Neural progenitor cell (in vitro differentiated cells): ENCODE measurements at places on chromosomes 5 and 9.

- DNase-seq, result no peak
Measured at GRCh38 chr9:132970324-132971062, 8.0 kb upstream of the GFI1B start.

DNA sequence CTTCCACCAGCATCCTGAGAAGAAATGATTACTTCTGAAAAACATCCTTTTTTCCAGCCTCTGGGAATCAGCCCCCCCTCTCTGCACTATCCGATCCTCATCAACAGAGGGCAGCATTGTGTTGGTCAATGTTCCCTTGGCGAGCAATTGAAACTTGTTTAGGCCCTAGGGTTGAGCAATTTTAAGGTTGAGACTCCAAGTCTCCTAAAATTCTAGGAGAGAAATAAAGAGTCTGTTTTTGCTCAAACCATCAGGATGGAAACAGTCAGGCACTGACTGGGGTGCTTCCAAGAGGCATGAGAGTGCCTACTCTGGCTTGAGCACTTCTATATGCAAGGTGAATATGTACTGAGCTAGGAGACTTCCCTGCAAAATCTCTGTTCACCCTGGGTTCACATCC, 12.4 kb upstream of the CYFIP2 start:
- peak; percentile 69 for DNase-seq

DNA sequence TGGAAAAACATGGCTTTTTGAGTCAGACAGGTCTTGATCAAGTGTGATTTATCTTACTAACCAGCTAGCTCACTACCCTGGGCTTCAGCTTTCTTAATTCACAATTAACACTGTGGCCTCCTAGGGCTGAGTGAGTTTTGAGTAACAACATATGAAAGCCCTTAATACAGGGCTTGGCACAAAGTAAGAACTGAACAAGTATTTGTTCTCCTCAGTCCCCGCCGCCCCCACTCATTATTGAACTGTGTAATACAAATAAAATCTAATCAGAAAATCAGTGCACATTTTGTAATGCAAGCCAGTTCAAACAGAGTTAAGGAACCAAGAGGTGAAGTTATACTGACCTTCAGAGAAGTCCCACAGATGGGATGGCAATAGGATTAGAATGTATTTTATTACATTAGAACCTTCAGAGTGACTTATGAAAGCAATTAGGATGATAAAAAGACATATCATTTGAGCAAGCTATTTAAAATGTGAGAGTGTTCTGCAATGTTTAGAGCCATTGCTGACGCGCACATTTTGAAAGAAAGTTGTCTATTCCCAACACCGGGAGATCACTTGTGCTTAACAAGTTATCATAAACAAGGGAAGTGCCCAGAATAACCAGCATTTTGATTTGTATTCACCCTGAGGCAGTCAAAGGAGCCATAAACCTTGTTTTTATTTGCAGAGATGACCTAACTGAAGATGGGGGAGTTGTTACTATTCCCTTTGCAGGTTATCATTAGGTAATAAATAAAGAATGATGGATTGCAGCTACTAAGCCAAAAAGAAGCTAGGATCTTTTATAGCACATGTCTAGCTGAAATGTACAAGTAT, 19.4 kb downstream of the ADAMTS16 start:
- no peak for DNase-seq

DNA sequence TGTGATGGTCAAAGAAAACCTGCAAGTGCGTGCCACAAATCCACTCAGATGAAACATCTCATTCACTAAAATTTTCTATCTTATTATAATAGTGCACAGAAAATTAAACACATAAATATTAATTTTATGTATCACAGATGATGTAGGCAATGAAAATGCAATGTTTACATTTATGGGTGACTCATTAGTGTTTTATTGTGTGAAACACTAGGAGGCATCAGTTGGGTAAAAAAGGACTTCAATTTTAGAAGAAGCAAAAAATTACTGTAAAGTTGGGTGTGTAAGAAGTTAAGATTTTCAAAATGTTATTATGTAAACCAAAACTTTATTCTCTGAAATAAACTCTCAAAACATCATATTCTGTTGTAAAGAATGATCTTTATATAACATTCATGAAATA, 4.0 kb downstream of the MEF2C start:
- DNase-seq, result no peak

- peak; percentile 45 for DNase-seq
Measured at GRCh38 chr9:8864545-8864896, 1064.9 kb upstream of the DMAC1 start.

GRCh38 chr5:71873191-71873591, 154.1 kb downstream of the CARTPT start:
- DNase-seq, result no peak

DNA sequence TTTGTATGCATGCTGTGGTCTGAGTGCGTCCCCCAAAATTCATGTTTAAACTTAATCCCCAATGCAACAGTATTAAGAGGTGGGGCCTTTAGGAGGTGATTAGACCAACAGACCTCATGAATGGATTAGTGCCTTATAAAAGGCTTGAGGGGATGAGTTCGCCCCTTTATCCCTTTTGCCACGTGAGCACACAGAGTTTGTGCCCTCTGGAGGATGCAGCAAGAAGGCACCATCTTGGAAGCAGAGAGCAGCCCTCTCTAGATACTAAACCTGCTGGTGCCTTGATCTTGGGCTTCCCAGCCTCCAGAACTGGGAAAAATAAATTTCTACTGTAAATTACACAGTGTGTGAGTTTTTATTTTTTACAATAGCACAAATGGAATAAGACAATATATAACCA, 177.1 kb upstream of the SPRY4 start:
- DNase-seq, result peak; percentile 64

- DNase-seq, result no peak
Measured at GRCh38 chr9:95129476-95130291, 187.8 kb downstream of the FANCC start.

DNA sequence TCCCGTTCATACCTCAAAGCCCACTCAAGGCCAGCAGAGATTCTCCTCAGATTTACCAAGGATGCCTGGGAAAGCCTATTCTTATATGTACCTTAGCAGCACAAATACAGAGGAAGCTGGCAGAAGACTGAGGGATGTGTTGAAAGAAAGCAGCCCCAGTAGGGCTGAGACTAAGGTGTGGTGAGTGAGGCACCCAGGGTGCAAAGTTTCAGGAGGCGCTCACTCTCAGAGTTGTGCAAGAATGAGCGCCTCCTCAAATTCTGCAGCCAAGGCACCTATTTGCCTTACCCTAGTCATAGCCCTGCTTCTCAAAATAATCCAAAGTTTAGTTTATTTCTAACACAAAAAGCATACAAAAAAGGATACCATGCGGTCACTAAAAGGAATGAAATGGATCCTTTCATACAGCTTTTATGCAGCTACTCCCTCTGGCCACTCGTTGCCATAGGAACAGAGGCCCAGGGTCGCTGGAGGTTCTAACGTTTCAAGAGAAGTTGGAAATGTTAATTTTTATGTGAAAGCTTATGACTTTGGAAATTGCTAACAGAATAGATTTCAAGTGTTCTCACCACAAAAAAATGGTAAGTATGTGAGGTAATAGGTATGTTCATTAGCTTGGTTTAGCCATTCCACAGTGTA, 79.7 kb upstream of the SMIM23 start:
- DNase-seq, result no peak

- DNase-seq, result no peak
Measured at GRCh38 chr9:116208417-116209232, 55.0 kb downstream of the PAPPA start.

DNA sequence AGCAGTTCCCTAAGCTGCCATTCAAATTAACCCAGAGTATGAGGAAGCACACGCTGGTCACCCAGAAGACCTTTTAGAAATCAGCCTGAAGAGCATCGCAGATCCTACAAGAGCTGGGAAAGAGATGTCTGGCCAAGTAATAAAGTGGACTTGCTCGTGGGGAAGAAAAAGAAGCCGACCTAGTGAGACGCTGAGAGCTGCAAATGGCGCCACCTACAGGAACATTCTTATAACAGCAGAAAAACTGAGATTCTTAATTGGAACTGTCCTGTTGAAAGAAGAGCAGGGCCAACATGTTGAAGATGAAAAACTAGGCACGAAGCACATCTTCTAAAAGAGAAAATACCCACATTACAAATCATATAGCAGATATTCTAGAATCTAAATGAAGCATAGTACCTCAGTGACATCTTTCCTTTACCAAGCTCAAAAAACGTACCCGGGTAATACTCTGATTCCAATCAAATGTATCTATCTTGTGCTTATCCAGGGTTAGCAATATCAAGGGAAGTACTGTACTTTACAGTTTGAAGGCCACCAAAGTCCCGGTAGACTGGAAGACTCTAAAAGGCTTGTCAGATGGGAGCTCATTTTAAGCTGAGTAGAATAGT, 3.9 kb upstream of the GNAQ start:
- DNase-seq, result peak; percentile 80

GRCh38 chr9:76200315-76200714, 193.9 kb downstream of the RFK start:
- DNase-seq, result no peak

DNA sequence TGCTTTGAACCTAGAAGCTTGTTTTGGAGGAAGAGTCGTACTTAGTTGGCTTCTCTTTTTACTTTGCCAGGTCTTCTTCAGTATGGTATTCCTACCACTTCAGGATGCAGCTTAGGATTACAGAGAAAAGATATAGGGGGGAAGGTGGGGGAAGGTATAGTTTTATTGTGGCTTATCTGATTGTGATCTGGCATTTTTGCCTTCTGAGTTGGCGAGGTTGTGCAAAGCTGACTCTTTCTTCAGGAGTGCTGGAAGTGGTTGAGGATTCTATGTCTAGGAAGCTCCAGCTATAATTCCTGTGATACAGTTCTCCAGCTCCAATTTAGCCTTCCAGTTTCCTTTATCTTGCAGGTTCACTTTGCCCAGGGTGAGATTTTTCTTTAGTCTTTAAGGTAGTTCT, 7.0 kb downstream of the CDC42SE2 start:
- DNase-seq, result no peak

DNA sequence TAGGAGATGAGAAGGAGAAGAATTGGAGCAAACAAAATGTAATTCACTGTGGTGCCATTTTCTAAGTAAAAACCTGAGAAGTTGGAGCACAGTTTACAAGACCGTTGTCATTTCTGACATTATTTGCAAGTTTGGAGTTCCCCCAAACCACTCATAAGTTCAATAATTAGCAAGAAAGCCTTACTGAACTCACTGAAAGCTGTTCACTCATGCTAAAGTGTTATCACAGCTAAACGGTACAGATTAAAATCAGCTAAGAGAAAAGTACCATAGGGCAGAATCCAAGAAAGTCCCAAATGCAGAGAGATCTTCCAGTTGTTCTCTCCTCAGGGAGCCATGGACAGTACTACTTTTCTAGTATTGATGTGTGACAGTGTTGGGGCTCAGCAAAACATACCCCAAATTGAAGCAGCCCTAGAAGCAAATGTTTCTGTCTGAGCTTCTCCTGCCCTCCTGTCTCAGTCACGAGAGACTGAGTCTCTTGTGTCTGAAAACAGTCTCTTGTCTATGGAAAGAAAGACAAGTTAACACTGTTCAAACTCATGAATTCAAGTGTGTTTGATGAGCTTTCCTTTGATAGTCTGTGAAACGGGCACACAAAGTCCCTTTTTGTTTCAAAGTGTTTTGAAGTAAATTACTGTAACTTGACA, 221.2 kb downstream of the GABRG2 start:
- no peak for DNase-seq

DNA sequence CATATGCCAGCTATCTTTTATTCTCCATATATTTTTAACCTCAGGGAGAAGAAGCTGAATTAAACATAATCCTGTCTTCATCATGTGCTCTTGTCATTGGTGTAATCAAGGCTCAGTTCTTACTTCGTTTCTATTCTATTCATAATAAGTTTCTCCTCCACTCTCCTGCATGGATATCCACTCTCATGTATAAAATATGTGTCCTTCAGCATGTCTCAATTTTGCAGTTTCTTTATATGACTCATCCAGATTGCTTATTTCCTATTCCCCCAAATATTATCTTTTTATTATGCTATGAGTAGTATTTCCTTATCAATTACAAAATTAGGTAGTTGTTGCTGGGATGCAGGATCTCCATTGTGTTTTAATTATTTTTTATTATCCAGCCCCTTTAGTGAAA, 643.7 kb upstream of the ACO1 start:
- no peak for DNase-seq

- DNase-seq, result no peak
Measured at GRCh38 chr5:143124593-143124992, 278.9 kb downstream of the NR3C1 start.

DNA sequence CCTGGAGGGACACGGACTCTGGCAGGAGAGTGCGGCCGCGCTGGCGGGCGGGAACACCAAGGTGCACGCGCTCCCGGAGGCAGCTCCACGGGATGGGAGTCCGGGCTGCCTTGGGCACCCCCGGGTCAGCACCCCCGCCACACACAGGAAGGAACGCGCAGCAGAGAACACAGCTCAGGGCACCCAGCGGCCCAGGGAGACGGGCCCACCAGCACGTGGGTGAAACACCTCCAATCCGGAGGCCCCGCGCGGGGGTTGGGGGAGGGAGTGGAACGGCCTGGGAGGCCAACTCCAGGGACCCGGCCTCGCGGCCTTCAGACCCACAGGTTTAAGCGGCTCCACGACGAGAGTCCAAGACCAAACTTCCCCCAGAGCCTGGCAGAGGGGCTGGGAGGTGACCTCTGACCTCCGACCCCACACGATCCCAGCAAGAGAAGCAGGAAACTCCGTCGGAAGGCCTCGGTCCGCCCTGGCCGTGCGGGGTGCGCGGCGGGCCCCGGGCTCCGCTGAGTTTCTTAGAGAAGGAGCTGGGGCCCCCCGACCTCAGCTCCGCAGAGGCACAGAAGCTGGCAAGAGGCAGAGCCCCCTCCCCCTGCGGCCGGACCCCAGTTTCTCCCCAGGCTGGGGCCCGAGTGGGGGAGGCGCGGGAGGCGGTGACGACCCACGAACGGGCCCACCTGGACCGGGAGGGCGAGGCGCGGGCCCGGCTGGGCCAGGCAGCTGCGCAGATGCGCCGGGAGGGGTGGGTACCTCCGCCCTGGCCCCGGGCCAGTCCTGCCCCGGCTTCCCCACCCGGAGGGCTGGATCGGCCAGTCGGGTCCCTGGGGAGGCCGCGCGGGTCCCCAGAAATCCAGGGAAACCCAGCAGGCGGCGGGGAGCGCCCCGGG, 851 bp downstream of the NACC2 start:
- DNase-seq, result peak; percentile 60

DNA sequence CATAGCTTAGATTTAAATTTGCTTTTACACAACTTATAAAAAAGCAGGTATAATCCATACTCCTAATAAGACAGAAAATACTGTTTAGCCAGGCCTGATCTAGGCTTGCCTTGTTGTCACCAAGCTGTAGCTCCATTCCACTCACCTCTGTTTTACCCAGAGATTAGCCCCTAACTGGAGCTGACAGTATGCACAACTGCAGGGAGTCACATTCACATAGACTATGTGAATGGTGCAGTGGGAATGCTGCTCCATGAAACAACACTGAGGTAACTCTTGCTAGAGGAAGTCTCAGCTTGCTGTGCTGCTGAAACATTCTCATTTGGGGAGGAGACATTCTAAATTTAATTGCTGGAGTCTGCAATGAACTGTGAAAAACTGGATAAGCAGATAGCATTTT, 209.1 kb downstream of the TMEM232 start:
- DNase-seq, result peak; percentile 64

- DNase-seq, result no peak
Measured at GRCh38 chr9:122111413-122112085, 18.4 kb upstream of the TTLL11 start.

- DNase-seq, result no peak
Measured at GRCh38 chr5:41858890-41859289, 11.3 kb downstream of the OXCT1 start.

GRCh38 chr9:4799775-4800174, 7.0 kb downstream of the RCL1 start:
- no peak for DNase-seq
